ENCODE measurements at places on chromosomes 1 and 21.

- DNase-seq, result no peak
Observed at GRCh38 chr1:223765719-223766340, 53.5 kb downstream of the CAPN2 start.

- DNase-seq, result no peak
Observed at GRCh38 chr1:33021567-33022431, 14.9 kb downstream of the AK2 start.

DNA sequence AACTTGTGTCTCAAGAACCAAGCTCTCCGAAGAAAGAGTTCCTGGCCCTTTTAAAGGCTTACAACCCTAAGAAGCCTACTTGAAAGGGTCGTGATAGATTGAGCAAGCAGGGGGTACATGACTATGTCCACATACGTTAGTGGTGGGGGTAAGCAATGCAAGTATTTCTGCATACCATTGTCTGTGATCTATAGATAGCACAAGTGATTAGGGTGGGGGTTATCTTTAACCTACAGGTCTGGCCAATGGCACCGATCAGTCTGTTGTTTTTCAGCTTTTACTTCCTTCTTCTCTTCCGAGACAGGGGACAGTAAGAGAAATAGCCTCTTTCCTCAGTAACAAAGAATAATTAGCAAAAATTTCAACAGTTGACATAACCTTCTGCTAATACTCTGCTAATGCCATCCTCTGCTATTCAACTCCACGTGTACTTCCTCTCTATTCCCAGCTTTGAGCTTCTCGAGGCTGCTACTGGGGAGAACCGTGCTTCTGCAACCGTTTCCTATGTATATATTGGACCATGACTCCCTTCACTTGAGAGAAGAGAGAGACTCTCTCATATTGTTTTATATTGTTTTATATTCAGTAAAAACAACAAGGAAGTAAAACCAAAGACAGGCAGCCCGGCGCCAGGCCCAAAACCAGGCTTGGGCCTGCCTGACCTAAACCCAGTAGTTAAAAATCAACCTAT lies 727.7 kb upstream of the NCAM2 start:
- DNase-seq, result no peak

- DNase-seq, result no peak
Observed at GRCh38 chr1:174775621-174776020, 224.1 kb upstream of the CACYBP start.

GRCh38 chr21:46538851-46539666 lies 65.8 kb downstream of the S100B start:
- DNase-seq, result no peak

DNA sequence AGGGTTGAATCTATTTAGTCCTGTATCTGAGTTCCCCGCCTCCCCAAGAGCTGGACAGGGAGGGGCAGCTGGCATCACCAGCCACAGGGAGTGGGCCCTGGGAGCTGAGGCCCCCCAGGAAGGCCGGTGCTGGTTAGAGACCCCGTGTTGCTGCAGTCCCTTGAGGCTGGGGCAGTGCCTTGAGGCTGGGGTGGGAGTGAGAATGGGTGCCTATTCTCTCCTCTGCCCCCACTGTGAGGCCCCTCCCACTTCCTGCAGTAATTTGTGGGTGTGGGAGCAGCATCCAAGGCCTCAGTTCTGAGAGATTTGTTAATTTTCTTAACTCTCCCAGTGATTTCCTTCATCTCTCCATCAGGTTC lies 2.5 kb upstream of the TRAPPC3 start:
- no peak for DNase-seq

- DNase-seq, result no peak
Observed at GRCh38 chr1:71649608-71650007, 568.8 kb upstream of the ZRANB2 start.

GRCh38 chr21:46585191-46585953 lies 19.5 kb downstream of the S100B start:
- no peak for DNase-seq

DNA sequence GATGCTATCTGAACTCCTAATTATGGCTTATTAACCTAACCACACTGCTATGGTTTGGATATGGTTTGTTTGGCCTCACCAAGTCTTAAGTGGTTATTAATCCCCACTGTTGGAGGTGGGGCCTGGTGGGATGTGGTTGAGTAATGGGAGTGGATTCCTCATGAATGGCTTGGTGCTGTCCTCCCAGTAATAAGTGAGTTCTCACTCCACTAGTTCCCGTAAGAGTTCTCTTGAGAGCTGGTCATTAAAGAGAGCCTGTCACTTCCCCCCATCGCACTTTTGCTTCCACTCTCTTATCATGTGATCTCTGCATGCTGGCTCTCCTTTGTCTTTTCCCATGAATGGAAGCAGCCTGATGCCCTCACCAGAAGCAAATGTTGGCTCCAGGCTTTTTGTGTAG lies 328.8 kb downstream of the PLA2G4A start:
- DNase-seq, result no peak

- DNase-seq, result no peak
Observed at GRCh38 chr1:59008599-59009347, 224.9 kb upstream of the JUN start.

- no peak for DNase-seq
Observed at GRCh38 chr1:41870076-41870562, 48.6 kb downstream of the HIVEP3 start.

- no peak for DNase-seq
Observed at GRCh38 chr1:2130156-2130555, 64.4 kb downstream of the FAAP20 start.

DNA sequence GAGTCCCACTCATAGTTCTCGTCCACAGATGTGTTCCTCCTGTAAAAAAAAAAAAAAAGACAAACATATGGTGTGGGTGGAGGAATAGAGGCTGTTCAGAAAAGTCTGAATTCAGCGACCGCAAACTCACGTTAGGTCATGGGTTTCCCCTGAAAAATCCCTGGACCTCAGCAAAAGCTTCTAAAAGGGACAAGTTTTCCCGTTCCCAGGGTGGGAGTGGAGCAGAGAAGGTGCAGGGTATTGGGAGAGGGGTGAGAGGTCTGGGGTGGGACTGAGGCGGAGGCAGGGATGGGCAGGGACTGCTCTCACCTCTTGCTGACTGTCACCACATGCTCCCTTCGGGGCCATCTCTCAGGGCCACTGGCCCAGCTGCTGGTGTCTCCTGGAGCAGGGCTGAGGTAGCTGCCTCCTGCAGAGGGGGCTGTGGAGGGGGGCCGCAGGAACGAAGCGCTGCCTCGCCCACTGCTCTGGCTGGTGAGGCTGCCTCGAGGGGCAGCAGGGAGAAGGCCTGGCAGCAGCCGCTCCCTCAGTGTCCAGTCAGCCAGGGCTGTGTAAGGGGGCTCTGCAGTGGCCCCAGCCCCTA lies 2.6 kb upstream of the TAGLN2 start:
- no peak for DNase-seq

DNA sequence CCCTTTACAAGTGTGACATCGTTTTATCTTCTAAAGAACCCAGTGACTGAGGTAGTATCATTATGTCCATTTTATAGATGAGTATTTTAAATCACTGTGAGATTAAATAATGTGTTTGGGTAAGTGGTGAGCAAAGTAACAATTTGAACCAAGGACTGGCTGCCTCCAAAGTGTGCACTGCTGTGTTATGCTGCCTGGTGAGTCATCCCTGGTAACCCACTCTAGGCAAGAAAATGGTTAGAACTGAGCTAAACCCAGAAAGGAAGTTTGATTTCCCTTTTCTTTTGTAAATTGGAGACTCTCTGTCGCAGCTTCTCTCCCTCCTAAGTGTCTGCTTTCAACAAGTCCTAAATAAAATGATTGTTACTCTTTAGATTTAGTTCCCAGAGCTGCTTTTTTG lies 342.8 kb upstream of the KAZN start:
- no peak for DNase-seq

GRCh38 chr1:225817611-225818061 lies 7.7 kb downstream of the EPHX1 start:
- DNase-seq, result peak; percentile 80

- no peak for DNase-seq
Observed at GRCh38 chr1:3688356-3689137, 36.2 kb downstream of the TP73 start.

- peak; percentile 48 for DNase-seq
Observed at GRCh38 chr1:230171356-230172015, 104.4 kb downstream of the GALNT2 start.

DNA sequence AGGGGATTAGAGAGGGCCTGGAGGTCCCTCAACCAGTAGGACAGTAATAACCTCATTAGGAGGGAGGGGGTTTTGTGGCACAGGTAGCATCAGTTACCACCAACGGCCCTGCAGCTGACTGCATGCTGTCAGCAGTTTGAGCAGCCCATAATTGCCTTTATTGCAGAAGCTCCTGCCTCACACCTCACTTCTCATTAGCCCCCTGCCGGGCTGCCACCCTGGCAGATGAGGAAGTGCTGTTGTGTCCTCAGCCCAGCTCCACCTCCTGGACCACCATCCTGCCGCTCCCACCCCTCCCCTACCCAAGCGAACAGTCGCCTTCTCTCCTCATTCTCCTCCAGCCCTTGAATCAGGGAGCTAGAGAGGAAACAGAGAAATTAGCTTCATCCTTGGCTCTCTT lies 237.4 kb downstream of the LMX1A start:
- no peak for DNase-seq

- no peak for DNase-seq
Observed at GRCh38 chr1:203537806-203538464, 44.0 kb downstream of the OPTC start.

- no peak for DNase-seq
Observed at GRCh38 chr1:171160211-171160610, 24.9 kb upstream of the FMO2 start.

GRCh38 chr1:195577748-195578147 lies 1030.5 kb downstream of the KCNT2 start:
- DNase-seq, result no peak

GRCh38 chr1:26922431-26922729 lies 837 bp downstream of the NUDC start:
- no peak for DNase-seq

DNA sequence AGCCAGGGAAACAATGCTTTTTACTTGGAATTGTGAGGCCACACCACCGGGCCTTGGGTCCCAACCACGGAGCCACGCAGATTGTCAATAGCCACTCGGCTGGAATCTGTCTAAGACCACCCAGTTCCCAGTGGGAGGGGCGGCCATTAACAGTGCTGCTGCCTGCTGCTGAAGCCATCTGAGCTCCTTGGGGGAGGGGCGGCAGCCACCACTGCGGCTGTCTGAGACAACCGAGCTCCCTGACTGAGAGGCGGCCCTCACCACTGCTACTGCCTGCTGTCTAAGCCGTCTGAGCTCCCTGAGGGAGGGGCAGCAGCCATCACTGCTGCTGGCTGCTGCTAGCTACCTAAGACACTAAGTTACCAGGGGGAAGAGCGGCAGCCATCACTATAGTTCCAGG lies 64.3 kb downstream of the DMRTA2 start:
- DNase-seq, result no peak

DNA sequence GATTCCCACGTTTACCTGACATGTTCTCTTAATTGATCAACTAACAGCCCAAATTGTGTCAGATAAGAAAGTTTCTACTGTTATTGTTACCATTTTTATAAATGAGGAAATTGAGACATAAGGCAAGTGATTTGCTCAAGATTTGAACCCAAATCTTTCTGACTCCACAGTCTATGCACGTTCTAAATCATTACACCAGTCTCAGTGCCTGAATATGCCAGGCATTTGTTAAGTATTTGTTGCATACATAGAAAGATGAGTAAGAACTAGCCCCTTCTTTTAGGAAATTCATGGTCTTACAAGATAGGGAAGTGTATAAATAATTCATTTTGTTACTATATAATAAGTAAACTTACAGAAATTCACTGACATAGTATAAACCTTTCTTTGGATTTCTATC lies 7.1 kb upstream of the CD101 start:
- no peak for DNase-seq

GRCh38 chr1:33334081-33334552 lies 13.2 kb upstream of the A3GALT2 start:
- no peak for DNase-seq

DNA sequence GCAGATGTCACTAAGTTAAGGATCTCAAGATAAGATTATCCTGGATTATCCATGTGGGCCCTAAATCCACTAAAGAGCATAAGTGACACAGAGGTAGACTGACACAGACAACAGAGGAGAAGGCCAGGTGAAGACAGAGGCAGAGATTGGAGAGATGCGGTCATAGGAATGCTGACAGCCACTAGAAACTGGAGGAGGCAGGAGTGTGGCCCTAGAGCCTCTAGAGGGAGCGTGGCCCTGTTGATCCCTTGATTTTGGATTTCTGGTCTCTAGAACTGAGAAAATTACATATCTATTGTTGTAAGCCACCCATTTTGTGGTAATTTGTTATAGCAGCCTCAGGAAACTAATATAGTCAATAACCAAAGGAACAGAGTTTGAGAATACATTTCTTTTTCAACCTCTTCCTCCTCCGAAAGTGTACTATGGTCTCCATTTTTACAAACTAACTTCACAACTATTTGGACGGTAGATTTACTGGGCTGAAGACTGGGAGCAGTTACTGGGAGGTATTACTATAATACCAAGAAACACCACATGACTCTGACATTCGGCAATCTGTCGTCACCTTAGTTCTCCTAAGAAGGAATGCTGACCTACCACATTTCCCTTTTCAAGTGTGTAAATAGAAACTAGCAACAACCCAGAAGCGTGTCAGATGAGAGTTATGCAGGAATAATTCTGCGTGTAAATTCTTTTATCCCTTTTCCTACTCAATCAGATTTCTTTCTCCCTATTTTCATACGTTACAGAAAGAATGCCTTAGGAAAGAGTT lies 116.0 kb upstream of the ZNHIT6 start:
- no peak for DNase-seq

DNA sequence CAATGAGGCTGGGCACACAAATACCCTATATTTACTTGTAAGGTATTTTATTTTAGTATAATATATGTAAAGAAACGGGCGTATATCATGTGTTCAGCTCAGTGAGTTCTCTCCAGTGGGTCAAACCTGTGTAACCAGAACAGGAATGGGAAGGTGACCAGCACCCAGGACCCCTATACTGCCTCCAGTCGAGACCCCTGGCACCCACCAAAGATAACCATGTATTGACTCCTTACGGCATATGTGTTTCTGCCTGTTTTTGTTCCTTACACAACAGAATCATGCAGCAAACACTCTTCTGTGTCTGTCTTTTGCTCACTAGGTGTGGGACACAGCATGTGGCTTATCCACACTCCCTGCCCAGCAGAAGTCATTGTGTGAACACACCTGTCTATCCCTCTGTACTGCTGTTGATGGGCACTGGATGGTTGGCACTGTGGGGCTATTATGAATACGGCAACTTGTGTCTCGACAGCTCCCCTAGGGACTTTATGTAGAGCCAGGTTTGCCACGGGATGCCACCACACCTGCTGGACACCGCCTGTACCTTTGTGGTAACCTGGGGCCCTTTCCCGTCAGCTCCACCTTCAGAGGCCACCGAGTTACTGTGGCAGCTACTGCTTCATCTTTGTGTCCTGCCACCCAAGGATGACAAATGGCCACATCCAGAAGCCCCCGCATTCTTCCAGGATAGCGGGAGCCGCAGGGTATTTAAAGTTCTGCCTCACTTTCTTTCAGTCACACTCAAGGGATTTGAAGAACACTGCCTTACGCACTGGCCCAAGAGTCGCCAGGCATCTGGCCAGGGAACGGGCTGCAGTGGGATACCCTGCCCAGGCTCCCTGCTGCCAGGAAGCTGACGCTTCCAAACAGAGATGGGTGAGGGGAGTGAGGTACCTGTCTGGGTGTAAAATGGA lies 23.5 kb upstream of the C2CD2 start:
- DNase-seq, result no peak

- DNase-seq, result no peak
Observed at GRCh38 chr1:157844089-157844830, 2.7 kb upstream of the CD5L start.

Data from hepatic stellate cell (primary cell).